CD4-positive, alpha-beta T cell treated with Interleukin-17A for 1 hour (primary cell): ENCODE measurements at places on chromosomes 11 and 22.

DNA sequence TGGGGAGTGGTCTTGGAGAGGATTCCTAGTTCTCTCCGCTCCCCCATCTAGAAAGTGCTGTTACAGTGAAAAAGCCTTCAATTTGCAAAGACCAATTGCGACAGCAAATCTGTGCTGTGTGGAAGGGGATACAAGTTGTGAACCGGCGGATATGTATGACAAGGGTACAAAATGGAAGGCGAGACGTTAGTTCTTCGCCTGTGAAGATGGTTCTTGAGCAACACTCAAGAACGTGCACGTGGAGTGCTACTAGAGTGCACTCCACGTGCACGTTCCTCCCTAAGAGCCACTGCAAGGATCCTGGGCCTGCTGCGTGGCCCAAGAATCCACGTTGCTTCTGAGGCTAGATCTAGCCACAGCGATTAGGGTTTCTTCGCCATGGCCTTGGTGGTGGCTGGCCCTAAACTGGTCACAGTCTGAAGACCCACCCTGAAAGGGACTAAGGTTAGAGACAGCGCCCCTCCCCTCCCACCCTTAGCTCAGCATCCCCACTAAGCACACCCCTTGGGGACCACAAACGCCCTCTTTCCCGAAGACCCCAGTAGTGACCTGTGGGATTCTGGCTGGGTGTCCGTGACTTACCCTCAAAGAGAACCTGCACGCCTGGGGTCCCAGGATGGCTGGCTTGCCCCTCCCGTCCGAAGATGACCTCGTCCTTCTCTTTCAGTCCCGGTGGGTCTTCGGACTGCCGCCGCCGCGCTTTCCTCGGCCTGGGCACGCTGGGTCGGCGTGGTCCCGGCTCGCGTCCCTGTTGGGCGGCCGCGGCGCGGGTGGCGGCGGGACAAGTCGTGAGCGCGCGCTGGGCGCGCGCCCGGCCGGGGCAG, 519 bp upstream of the PDE3B start:
- peak; percentile 17 for DNase-seq

DNA sequence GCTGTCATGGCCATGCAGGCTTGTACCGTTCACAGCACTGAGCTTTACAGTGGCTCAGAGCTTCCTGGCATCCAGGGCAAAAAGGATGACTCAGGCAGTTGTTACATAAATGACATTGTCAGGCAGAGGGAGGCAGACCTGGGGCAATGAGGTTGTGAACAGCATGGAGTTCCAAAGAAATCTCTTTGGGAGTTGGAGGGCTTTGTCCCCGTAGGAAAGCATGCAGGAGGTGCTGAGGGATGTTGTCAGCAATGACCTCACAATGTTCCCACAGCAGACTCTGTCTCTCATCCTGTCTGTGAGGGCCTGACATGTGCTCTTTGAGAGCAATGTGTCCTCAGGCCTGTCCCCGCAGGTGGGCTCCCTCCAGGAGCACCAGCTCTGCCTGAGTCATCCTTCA, 25.9 kb upstream of the PDE2A start:
- no peak for DNase-seq

GRCh38 chr11:20658135-20658534, 11.3 kb upstream of the NELL1 start:
- DNase-seq, result no peak

GRCh38 chr22:20128902-20129746, 2.5 kb upstream of the ZDHHC8 start:
- peak; percentile 68 for DNase-seq

GRCh38 chr22:45071618-45072017, 61.8 kb upstream of the PHF21B start:
- no peak for DNase-seq

DNA sequence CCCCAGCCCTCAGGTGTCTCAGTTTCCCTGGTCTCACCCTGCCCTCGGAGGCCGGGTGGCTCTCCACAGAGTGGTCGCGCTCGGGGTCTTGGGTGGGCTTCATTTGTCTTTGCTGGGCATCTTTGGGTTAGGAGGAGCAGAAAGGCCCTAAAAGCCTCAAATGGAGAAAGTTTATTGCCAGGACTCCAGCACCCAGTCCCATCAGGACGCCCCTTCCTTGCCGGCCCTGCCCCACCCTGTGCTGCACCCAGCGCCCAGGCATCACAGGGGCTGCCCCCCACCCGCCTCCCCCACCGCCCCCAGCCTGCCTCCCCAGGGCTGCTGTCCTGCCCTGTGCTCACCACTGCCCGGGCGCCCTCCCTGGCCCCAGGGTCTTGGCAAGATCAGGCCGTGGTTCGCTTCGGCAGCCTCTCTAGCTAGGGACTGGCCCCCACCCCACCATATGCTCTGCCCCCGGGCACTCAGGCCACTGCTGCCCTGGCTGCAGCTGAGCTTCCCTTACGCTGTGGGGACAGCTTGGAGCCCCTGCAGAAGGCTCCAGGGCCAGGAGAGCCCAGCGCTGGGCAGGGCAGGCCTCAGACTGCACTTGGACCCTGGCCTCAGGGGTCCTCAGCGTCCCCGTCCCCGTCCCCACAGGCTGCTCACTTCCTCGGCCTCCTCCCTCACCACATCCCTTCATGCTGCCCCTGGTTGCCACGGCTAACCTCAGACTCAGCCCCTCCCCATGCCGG, 31.4 kb downstream of the MOB2 start:
- no peak for DNase-seq

DNA sequence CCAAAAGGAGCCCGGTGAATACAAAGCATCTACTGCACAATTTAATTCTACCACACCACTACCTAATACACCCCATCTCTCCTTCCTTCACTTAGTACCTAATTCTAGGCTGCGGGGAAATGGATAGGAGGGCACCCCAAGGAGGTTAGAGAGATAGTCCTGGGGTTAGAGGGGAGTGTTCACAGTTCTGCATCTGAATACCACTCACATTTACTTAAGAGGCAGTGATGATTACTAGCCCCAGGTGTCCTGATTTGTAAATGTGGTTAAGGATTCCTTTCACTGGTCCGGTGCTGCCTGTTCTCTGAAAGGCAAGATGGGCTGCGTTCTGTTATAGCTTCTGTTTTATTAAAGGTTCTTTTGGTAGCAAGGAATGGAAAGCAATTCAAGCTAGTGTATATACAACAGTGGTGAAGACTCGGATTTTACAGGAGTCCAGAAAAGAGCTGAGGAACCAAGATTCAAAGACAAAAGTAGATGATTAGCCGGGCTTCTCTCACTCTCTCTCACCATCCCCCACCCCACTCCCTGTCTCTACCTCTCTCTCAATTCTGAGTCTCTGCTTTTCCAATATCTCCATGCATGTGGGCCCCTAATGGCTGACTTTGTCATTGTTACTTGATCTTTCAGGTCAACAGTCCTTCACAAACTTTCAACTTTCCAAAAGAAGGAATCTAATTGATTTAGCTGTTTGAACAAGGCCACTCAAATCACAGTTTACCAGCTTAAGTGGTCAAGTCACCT, 8.7 kb upstream of the KCNA4 start:
- no peak for DNase-seq

- DNase-seq, result no peak
Observed at GRCh38 chr11:19879307-19880087, 166.9 kb downstream of the NAV2 start.

DNA sequence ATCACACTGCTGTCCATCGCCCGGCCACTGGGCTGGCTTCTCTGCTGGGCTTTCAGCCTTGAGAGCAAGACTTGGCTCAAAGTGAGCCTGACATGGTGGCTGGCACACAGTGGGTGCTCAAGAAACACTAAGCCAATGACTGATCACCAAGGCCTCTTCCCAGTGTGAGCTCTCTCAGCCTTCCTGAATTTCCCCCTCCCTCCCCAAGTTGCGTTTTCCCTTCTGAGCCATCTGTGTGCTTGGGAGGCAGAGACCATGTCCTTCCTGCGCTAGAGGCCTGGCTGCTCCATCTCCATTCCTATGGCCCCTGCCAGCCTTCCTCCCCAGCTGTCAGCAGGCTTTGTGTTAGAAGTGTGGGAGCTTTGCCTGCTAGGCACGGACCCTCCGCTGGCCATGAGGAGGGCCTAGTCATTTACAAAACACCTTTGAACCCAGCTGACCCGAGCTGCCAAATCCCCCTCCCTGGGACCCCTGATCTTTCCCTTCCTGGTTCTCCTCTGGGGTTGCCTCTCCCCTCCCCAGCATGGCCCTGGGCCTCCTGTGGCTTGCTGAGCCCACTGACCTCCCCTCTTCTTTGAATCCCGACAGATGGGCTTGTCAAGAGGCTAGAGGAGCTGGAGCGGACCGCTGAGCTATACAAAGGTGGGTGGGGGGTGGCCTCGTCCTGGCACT, 13.2 kb downstream of the PICK1 start:
- no peak for DNase-seq

- DNase-seq, result no peak
Observed at GRCh38 chr11:5690216-5690615, 626 bp downstream of the TRIM22 start.

DNA sequence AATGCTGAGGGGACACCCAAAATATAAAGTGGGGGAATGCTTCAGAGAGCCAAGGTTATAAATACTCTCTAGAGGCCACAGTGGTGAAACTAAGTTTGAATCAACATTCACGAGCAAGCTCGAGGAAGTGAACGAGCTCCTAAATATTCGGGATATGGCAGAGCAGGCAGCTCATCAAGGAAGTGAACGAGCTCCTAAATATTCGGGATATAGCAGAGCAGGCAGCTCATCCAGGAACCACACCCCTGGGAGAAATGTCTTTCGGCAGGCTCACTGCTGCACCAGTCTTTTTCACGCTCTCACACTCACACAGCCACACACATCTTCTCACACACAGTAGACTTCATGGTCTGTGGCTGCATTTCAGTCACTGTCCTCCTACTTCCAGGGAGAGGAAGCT, 787.5 kb downstream of the OPCML start:
- DNase-seq, result no peak

- no peak for DNase-seq
Observed at GRCh38 chr22:36350751-36351594, 36.8 kb downstream of the MYH9 start.

- DNase-seq, result no peak
Observed at GRCh38 chr11:12083380-12083779, 27.0 kb upstream of the MICAL2 start.

DNA sequence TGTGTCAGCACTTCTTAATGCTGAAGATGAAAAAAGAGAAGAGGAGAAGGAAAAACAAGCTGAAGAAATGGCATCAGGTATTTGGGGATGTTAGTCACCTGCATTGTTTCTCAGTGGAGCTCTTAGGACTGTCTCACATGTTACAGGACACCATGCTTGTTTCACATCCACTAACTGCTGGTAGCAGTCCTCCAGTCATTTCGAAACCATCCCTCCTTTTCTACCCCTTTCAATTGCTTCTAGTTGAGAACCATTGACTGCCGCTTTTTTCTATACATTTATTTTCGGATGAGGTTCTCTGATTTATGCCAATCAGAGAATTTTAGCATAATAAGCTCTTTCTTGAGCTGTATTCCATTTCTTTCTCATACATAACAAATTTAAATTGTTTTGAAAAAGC, 21.5 kb downstream of the BIRC2 start:
- DNase-seq, result no peak

GRCh38 chr11:64542172-64543125, 48.6 kb upstream of the SLC22A12 start:
- DNase-seq, result no peak

- no peak for DNase-seq
Observed at GRCh38 chr11:106482917-106483785, 405.7 kb downstream of the AASDHPPT start.
